ENCODE measurements at places on chromosomes 2 and 18.

DNA sequence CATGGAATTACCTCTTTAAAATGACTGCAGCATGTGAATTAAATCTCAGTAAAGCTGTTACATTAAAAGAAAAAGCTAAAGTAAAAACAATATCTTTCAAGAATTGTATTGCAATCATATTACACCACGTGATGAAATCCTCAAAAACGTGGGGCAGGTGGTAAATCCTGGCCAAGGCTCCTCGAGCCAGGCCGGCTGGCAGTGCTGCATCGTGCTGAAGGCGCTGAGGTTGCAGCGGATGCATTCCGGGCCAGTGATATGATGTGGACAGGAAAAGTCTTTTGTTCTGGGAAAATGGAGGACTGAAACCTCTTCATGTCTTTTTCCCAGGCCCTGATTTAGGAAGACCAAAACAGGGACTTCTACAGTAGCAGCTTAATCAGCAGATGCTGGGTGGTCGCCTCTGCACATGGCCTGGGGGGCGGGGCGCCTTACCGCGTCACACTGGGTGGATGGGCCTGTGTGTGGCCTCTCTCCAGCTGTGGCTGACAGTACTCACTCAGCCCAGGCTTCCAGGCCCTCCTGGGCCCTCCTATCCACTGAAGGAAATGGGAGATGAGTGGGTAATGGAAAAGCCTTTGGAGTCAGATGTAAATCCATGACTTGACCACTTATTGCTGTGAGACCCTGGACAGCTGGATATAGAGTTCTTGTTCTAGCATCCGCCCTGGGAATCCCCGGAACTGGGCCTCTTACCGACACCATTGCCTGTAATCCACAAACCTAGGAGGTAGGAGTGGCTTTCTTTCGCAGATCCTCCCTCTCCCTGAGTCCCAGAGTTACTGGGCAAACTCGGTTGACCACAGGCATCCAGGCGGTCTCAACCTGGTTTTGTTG is 45.1 kb downstream of the PROC start:
- no peak for DNase-seq

DNA sequence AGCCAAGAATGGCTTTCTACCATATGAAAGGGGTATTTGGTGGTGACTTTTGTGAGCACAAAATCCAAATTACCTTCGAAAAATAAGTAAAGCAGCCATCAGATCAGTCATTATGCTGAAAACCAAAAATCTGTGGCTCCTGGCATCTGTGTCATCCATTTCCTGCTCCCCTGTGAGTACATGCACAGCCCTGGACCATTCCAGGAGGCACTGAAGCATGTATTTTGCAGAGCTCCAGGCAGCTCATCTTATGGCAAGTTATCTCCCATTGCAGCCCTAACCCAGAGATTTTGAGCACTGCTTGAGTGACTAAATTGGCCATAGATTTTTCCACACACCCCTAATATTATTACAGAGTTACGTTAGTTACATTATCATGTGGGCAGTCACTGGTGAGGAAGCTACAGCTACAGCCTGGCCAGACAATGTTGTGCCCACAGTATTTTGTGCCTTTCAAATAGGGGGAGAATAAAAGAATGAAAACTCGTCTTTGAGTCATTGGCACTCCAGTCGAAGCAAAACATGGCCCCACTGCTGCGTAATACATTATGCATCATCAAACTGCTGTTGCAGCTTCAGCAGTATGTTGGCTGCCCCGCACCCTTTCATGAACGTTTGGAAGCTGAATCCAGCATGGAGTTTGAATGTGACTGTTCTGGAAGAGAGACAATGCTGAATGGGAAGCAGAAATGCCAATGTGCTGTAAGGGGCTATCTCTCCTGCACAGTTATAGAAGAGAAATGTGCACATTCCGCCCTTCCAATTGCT is 702.2 kb downstream of the RNF144A start:
- DNase-seq: no peak

DNA sequence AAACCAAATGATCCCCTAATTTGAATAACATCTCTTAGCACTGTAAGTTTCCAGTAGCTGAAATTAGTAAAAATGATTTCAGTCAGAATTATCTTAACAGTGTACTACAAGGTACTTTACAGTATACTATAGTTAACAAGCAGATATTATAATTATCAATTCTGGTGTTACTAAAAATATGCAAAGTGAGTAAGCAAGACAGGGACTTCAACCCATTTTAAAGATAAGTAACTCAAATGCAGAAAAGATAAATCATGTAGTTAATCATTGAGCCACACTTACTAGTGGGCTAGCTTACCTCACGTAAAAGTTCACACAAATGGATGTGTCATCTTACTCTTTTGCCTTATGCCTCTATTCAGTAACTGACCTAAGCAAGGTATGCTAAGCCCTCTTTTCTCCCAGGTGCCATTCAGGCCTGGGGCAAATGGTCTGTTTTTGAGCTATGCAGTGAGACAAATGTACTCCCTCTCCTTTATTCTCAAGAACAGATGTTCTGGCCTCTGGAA is 101.0 kb downstream of the NBAS start:
- DNase-seq: no peak

- no peak for DNase-seq
Measured at GRCh38 chr2:170276925-170277629, 99.1 kb downstream of the MYO3B start.

DNA sequence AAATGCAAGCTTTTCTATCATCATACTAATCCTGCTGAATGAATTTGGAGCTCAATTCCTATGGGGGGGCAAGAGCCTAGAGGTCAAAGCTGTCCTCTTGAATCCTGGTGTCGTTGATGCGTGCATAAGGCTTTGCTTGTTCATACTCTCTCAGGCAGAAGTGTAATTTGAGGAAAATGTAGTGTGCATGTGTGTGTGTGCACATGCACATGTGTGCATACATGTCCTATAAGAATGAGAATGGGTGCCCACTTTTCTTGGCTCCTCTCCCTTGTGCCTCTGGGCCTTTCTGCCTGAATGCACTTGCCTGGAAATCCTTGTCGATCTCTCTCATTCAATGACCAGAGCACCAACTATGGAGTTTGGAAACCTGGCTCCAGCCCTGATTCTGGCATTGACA is 28.5 kb upstream of the C18orf32 start:
- no peak for DNase-seq

GRCh38 chr2:207136874-207137273 is 28.9 kb downstream of the KLF7 start:
- DNase-seq: no peak

GRCh38 chr2:29449499-29449898 is 334.3 kb downstream of the CLIP4 start:
- no peak for DNase-seq

- no peak for DNase-seq
Measured at GRCh38 chr2:115084446-115084845, 642.0 kb downstream of the DPP10 start.

GRCh38 chr2:118146315-118147283 is 58.3 kb downstream of the INSIG2 start:
- DNase-seq: no peak

GRCh38 chr18:75063615-75064512 is 145.1 kb downstream of the PTGR3 start:
- no peak for DNase-seq

- DNase-seq: no peak
Measured at GRCh38 chr2:164114937-164115336, 379.1 kb upstream of the FIGN start.

DNA sequence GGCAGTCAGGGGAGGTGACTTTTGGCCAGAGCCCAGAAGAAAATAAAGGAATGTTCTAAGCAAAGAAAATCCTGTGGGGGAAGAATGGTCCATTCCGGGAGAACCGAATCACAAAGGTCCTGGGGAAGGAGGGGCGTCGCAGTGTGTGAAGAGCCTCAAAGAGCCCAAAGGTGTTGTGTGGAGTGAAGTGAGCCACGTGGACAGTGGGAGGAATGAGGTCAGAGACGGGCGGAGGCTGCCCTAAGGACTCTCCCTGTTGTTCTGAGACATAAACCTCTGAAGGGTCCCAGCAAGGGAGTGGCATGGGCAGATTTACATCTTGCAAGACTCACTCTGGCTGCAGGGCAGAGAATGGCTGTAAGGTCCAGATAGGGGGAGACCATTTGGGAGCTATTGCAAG is 91.3 kb upstream of the SEC11C start:
- no peak for DNase-seq

DNA sequence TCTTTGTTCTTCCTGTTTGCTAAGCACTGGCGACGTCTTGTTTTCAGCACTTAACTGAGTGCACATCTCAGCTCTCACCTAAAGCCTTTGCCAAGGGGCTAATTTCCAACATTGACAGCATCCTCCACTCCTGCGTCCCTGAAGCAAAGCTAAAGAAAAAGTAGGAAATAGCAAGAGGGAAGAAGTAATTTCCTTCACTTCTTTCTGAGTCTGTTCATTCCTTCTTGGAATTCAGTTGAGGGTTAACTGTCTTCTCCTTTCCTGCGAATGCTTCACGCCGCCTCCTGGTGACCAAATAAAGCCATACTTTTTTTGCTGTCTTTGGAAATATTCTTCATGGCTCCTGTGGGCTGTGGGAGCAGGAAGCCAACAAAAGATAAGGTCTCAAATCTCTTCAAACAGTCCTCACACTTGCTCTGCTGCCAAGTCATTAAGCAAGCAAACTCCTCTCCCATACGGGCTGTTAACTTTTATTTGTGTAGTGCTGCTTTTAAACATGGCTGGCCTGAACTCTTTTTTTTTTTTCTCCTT is 100.9 kb downstream of the DPP10 start:
- no peak for DNase-seq

- no peak for DNase-seq
Measured at GRCh38 chr2:116319001-116319400, 1495.5 kb upstream of the DDX18 start.

DNA sequence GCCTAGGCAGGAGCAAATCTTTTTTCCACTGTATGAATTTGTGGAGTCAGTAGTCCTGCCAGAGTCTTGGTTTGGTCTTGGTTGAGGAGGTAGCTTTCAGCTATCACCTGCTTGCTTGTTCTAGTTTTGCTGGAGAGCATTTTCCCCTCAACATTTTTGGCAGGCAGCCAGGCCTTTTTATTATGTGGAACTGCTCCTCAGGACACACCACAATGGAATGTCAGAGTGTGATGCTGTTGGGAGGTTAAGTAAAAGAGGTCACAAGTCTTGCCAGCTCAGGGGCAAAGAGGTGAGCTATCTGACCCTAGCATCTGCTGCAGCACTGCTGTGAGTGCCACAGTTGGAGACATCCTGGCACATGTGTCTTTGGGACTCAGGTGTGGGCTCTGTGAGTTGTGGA is 258.0 kb downstream of the CNTNAP5 start:
- DNase-seq: no peak

GRCh38 chr2:109313343-109313742 is 184.3 kb downstream of the SH3RF3 start:
- DNase-seq: no peak

GRCh38 chr2:187581125-187581896 is 27.1 kb upstream of the TFPI start:
- DNase-seq: no peak

DNA sequence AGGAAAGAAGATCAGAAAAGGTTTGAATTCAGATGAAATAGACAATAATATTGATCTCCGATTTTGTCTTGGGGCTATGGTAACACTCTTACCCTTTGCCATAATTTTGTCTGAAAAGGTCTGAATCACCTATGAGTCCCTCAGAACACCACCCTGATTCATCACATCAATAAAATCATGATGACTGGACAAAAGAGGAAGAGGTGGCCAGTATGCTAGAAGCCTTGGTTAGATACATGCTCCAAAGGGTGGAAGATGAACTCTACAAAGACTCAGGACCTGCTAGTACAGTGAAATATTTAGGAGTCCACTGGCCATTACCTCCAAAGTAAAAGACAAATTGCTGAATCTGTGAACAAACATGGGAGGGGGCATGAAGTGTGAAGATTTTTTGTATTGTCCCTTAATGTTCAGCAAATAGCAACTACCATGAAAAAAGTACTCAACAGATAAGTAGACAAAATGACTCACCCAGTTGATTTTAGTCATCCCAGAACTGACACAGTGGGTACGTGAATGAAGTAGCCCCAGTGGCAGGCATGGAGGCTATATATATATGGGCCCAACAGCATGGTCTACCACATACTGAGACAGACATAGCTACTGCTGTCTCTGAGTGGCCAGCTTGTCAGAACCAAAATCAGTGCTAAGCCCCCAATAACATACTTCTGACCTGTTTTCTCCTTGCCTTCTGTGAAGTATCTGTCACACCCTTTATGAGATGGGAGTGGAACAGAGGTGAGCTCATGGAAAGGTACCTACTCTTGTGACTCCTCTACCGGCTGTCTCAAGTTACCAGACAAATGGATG is 36.5 kb upstream of the GLS start:
- no peak for DNase-seq

Measured in non-pigmented ciliary epithelial cell (primary cell).